ENCODE measurements at places on chromosomes 2 and 18.
A peak's percentile ranks its signal among the peaks of the same experiment; 100 is the strongest.

DNA sequence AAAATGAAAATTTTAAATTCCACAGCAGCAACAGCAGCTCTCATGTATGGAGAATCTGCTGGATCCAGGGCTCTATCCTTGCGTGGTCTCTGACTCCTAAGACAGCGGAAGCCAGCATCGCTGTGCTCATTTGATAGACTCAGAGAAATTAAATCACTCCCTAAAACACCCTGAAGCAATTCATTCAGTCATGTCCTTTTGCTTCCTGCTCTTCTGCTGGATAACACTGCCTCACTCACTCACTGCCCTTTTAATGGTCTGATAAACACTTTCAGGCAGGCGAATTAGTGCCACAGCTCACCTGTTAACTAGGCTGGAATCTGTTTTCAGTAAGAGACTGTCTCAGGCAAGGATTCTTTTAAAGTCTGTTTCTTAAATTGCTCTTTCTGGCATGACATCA, 10.0 kb downstream of the WIPF1 start:
- no peak for DNase-seq

DNA sequence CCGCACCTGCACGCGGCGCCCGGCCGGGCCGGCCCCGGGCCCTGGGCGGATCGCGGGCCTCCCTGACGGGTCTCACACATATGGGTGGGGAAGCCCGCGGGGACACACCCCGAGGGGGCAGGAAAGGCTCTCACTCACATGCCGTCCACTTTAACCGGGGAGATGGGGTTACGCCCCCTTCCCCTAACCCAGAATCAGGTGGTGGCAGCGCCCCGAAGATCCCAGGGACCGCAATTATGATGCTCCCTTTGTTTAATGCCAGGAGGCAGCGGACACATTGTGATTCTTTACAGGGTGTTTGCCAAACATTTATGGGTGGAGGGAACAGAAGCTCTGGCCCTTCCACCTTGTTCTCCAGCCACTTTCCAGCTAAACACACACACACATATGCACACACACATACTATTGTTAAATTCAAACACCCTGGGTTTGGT, 424 bp upstream of the ANKRD44 start:
- DNase-seq: no peak

DNA sequence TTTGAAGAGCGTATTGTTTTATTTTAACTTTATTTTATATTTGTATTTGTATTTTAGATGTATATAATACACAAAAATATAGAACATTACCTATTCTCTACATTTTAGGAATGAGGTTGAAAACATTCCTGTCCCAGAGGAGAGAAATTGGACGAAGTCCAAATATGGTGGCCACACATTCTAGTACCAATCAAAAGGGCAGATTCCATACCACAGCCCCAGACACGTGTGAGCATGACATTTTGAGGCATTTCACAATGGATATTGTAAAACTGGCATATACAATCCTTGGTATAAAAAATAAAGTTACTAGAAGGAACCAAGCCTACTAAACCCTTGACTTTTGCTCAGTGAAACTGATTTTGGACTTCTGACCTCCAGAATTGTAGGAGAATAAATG, 50.6 kb downstream of the C2orf76 start:
- peak; percentile 49 for DNase-seq

DNA sequence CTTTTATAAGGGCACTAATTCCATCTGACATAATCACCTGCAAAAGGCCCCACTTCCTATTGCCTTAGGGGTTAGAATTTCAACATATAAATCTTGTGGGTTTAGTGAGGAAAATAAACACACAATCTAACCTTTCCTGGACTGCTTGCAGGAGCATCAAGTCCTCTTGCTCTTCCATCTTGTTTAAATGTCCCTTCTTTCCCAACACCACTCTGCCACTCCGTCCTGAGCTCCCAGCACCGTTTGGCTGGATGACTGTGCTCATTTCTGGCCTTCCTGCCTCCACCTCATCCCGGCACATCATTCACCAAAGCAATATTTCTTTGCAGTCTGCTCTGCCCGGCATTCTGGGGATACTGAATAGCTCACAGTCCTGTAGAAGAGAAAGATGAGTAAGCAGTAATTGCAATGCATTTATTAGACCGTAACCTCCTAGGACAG, 247.8 kb downstream of the BCL2 start:
- DNase-seq: no peak

GRCh38 chr2:217725409-217725808, 277.4 kb downstream of the TNS1 start:
- DNase-seq: no peak

GRCh38 chr2:70011335-70011734, 49.9 kb upstream of the ASPRV1 start:
- DNase-seq: no peak

GRCh38 chr18:37383846-37384595, 181.6 kb downstream of the CELF4 start:
- no peak for DNase-seq

DNA sequence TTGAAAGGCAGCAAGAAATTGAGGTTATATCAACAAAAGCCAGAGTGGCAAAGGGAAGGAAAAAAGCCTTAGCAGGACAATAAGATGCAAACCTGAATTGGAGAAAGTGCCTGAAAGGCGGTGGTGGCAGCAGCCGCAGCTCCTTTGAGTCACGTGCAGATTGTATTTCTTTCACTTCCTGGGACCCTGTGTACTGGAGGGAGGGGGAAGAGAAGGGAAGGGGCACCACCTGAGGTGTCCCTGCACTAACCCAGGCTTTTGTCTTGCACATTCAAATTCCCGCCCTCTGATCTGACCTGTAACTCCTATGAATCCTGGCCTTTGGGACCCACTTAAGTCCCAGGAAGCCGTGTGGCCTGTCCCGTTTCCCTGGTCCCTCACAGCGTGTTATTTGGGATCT, 326.1 kb upstream of the SKOR2 start:
- no peak for DNase-seq

DNA sequence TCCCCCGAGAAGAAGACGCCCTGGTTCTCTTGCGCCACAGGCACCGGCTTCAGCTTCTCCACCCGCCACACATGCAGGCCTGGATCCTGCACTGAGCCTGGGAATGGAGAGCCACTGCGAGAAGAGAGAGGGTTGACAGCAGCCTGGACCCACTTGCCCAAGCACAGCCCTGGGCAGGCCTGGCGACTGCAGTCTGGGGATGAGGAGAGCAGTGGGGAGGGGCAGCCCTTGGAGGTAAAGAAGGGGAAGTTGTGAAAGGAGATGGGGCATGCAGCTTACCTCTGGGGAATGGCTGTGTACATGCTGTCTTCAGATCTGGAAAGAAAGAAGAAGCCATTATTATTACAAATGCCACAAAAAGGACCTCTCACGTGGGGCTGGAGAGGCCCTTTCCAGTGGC, 8.3 kb downstream of the CAPG start:
- DNase-seq: no peak

DNA sequence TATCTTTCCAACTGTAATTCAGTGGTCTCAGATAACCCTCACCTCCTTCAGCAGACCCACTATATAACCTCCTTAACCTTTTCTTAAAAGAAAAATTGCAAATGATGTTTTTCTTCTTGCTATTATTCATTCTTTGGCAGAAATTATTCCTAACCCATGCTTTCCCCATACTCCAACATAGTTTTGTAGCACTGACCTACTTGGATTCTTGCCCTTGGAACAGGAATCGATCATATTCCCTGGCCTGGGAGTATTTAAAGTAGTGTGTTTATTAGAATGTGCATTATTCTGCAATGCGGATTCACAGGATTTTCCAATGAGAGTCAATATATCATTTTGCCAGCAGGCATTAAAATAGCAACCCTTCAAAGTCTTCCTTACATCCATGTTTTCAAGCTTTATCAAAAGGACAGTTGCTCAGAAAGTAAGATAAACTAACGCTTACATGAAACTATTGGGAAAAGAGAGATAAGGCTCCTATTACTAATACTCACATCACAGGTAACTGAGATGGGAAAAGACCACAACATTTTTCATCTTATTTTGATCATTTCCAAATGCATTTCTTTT, 37.4 kb downstream of the CHN1 start:
- no peak for DNase-seq

- no peak for DNase-seq
Measured at GRCh38 chr18:3067722-3068121, 54.8 kb upstream of the LPIN2 start.

DNA sequence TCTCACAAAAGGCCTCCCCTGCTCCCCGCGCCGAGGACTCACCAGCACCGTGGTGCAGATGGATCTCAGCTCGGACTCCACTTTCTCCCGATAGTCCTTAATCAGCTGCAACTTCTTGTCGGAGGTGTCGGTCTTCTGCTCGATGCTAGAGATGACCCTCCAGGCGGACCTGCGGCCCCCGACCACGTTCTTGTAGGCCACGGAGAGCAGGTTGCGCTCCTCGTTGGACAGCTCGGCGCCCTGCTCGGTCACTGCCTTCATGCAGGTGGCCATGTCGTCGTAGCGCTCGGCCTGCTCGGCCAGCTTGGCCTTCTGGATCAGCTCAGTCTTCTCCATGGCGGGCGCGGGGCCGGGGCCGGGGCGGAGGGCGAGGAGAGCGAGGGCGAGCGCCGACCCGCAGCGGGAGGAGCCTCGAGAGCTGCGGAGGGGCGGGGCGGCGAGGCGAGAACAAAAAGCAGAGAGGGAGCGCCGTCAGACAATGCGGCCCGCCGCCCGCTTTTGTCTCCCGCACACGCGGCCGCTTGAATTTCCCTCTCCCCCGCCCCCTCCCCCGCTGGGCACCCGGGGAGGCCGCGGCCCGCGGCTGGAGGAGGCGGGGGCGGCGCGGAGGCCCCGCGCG, 571 bp downstream of the YWHAQ start:
- DNase-seq: peak; percentile 86

DNA sequence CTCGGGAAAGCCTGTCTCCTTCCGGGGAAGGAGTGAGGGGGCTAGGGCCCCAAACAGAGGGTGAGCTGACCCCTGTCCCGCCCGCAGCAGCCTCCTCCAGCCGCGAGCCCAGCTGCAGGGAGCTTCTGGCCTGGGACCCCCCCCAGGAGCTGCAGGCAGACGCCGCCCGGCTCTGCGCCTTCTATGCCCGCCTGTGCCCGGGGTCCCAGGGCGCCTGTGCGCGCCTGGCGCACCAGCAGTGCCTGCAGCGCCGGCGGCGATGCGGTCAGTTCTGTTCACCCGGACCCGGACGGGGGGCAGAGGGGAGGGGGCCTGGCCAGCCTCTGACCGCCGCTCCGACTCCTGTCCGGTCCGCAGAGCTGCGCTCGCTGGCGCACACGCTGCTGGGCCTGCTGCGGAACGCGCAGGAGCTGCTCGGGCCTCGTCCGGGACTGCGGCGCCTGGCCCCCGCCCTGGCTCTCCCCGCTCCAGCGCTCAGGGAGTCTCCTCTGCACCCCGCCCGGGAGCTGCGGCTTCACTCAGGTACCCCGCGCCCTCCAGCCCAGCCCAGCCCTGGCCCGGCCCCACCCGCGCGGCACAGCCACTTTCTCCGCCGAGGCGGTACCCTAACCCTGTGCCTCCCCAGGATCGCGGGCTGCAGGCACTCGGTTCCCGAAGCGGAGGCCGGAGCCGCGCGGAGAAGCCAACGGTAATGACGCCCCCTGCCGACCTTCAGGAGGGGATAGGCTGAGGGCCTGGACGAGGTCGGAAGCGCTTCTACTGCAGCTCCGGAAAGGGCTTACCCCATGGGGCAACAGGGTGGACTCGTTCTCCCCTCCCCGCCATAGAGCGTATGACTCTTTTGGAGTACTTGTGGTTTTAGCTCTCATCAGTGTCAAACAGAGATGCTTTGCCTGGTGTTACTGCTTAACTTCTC, 2.0 kb upstream of the CHRND start:
- peak; percentile 51 for DNase-seq

GRCh38 chr2:73254343-73255006, 20.4 kb downstream of the CCT7 start:
- DNase-seq: no peak

- DNase-seq: no peak
Measured at GRCh38 chr2:217953531-217953932, 49.3 kb downstream of the TNS1 start.

- no peak for DNase-seq
Measured at GRCh38 chr2:109638795-109639194, 24.6 kb downstream of the SOWAHC start.

DNA sequence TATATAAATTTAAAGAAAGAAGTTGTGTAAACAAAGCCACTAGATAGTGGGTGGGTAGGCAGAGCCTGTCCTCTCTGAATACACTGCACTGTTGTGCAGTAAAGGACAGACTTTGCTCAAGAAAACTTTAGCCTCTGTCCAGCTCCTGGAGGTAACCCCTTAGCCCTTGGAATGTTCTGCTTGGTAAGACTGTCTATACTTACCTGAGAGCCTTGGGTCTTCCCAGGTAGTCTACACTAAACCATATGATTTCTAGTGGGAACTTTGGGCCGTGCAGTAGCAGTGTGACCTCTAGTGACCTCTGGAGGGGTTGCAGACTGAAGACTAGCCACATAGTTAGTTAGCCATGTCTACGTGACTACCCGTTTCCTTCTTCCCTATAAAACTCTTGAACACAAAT, 678.3 kb upstream of the NRXN1 start:
- no peak for DNase-seq

- no peak for DNase-seq
Measured at GRCh38 chr2:25362434-25363145, 20.9 kb upstream of the DNMT3A start.

- no peak for DNase-seq
Measured at GRCh38 chr2:33240178-33240577, 236.3 kb upstream of the RASGRP3 start.

DNA sequence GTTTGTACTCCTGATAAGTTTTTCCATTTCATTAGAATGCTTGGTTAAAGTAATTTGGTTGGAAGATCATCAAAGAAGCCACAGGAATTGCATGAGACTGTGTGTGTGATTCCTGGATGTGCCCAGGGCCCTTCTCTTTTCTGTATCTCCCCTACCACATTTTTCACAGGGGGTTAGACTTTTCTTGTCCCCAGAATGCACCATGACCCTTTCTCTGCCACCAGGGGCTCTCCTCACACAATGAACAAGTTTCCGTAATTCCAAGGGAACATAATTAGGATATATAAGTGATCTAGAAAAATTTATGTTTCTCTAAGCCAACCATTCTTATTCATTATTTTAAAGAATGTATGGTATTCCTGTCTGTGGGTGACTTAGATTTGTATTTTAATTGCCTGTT, 291.8 kb downstream of the NEDD4L start:
- DNase-seq: peak; percentile 14

Measured in adipocyte (in vitro differentiated cells).